HuH-7 (cell line): ENCODE measurements at places on chromosomes 6 and 20.

DNA sequence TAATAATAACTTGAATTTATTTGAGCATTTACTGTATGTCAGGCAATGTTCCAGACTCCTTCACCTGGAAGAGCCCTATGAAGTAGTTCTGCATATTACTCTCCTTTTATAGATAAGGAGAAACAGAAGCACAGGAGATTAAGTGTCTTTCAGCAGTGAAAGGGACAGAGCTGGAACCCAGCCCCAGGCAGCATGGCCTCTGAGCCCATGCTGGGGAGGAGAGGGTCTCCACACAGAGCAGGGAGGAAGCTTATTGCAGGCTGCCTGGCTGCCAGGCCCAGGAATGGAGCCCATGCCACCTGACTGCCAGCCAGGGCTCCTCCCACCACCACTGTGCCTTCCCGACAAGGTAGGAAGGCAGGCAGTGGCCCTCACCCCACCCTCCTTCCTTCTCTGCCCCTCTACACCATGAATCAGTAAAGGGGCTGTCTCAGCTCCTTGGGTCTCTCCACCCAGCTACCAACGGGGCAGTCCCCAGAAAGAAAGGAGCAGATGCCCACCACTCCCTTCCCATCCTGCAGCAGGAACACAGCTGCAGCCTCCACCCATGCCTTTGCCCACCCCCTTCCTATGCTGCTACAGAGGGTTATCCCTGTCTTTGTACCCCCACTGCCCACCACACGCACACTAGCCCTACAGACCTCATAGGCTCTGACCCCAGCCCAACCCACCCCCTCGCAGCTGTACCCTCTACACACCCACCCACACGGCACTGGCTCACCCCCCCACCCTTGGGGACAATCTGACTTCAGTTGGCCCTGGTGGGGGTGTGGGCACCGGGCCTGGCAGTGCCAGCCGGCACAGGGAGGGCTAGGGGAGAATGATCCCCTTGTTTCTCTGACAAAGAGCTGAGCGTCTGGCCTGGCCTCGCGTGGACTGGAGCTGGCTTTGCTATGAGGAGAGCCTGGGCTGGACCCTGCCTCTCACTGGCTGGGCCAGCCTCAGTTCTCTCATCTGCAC lies 41.8 kb downstream of the TFEB start:
- DNase-seq: no peak

DNA sequence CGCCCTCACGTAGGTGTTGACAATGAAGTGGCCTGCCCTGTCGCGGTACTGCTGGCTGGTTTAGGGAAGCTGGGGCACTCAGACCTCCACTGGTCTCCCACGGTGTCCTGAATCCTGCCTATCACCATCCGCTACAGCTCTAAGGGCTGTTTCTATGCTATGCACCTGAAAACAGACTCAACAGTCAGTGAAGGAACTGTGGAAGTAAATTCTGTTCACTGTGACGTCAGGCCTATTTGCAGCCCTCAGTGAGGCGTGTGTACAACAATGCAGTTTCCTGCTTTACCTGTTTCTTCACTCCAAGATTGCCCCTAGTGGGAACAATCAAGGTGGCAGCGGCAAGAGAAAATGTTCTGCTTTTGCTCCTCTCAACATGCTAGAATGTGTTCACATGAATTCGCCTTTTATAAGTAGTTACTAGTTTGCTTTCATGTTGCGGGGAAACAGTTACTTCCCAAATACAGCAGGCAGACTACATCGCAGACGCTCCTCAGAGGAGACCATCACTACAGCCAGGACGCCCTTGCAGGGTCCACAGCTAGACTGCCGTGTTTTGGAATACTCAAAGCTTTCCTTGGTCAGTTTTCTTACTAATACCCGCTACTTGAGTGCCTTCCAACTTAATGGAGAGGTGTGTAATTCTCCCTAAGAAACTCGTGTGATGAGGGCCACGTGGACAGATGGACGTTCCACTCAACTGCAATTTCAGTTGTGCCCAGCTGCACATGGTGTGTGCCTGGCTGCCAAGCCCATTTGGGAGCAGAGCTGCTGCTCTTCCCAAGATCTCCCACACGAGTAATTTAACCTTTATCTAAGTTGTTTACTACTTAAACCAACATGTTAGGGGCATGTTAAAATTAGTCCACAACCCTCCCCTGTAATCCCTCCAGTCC lies 25.4 kb downstream of the DIDO1 start:
- DNase-seq: peak; percentile 83

DNA sequence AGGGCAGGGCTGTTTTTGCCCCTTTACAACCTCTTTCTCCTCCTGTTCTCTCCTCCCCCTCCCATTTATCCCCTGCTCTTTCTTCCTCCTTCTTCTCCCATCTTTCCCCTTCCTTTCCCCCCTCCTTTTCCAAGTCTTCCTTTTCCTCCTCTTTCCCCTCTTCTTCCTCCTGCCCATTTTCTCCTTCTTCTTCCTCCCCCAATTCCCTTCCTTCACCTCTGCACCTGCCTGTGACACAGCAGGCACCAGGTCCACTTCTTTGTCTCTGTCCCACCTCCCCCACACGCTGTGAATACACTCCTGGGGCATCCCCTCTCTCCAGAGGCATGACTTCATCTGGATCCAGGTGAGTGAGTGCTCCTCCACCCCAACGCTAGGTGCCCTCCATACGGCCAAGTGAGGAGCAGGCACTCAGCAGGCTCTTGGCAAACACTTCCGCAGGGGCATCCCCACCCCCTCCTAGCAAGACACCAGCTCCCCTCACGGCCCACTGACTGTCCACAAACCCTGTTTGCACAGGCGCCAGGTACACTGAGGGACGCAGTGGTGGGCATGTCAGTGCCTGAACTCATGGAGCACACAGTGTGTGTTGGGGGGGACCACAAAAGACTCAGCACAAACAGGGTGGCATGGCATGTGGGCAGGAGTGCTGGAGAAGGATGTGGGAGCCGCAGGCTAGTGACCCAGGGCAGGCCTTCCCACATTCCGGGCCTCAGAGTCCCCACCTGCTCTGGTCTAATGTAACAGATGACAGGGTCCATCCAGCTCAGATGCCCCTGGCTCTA lies 10.7 kb upstream of the TLDC2 start:
- DNase-seq: no peak

DNA sequence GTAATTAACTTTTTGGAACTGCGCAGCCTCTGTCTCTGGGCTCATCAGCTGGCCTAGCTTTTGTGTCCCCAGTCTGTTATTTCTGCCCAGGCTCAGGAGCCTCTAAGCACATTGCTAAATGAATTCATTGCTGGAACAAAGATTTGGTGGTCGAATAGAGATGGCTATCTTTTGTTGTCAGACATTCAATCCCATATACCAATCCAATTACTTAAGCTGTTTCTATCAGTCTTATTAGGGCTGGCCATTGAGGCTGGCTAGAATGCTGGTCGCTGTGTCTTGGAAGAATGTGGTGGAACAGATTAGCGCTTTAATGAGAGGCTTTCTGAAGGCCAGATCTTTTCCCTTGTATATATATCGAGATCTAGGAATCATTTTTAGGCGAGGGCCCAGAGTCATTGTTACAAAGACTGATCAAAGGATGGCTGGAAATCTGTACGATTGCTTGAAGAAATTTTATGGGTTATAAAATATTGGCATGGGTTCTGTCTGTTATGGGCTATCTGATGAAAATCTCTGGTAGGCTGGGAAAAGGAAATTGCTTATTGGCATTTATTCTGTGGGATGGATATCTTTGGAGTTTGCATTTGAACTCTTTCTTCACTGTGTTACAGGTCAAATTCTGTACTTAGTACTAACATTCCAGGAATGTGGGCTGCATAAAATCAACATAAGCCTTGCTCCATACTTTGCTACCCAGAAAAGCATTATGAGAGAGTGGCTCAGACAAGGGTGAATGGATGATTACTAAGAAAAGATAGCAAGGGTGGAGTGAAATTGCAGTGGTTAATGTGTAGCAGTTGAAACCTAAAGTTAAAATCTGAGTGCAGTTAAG lies 34.8 kb upstream of the JAG1 start:
- peak; percentile 49 for DNase-seq

DNA sequence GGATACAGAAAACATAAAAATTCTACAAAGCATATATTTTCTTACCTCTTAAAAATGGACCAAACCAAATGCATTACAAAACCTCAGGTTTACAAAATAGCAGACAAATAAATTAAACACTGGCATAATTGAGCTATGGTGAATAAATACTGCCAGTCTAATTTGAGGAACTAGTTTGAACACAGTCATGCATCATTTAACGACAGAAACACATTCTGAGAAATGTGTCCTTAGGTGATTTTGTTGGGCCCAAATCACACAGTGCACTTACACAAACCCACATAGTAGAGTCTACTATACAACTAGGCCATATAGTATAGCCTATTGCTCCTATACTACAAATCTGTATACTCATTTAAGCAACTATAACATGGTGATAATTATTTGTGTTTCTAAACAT lies 215.6 kb downstream of the FOXC1 start:
- DNase-seq: no peak

DNA sequence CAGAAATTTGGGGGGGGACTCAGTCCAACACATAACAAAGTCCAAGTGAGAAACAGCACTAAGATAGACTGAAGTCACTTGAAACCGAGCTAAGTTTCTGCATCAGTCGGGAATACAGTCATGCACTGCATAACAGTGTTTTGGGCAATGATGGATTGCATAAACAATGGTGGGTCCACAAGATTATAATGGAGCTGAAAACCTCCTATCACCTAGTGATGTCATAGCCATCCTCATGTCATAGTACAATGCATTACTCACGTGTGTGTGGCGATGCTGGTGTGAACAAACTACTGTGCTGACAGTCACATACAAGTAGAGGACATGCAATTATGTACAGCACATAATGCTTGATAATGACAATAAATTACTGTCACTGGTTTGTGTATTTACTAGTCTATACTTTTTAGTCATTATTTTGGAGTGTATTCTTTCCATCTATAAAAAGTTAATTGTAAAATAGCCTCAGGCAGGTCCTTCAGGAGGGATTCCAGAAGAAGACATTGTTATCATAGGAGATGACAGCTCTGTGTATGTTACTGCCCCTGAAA lies 154.5 kb upstream of the ECI2 start:
- no peak for DNase-seq

- DNase-seq: no peak
Observed at GRCh38 chr6:167936051-167936450, 61.4 kb upstream of the KIF25 start.

- DNase-seq: no peak
Observed at GRCh38 chr6:166520905-166521834, 65.3 kb downstream of the RAMACL start.
